ENCODE measurements at places on chromosomes 5 and 9. TPM values are rescaled to one million over a fixed set of nuclear protein-coding genes. Genes with fewer than 3 reads are reported as not detected.

Gene CA9
- total RNA-seq, result 8.5 TPM

Gene SAPCD2
- 71.7 TPM for total RNA-seq

Gene TEK
- 0.15 TPM for total RNA-seq

DNA sequence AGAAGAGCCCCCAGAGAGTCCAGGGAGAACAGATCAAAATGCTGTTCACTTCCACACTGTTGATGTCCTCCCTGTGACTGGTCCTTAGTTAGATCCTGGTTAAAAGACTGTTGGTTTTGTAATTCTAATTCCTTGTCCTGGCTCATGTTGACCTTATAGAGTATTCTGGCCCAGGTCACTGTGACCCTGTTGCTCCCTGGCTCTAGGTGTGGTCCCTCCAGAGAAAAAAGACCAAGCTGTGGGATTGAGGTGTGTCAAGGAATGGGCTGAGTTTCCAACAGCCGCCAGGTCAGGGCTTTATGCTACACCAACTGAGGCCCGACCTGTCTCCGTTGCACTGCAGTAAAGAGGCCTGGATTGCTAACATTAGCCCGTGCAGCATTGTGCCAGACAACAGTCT lies 241.0 kb upstream of the MSX2 start:
- DNase-seq, result no peak

DNA sequence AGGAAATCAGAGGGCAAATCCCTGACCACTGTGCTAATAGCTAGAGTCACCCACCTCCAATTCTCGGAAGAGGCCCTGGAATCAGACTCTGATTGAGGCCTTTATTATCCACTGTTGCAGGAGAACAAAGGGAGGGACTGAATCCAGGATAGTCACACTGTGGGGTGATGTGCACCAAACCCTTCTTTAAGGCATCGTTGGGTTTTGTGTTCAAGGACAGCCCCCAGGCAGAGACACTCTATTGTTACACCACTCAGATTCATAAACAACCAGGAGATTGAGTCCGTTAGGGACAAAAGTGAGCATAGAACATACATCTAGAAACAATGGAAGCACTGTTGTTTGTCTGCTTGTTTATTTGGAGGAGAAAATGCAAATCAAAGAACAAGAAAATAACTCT lies 124.6 kb upstream of the TBCA start:
- no peak for DNase-seq

All from HCT116 (cell line).